ENCODE measurements at places on chromosomes 11 and 22. TPM values are rescaled to one million over a fixed set of nuclear protein-coding genes. Genes with fewer than 3 reads are reported as not detected.

GRCh38 chr11:65498042-65498726 lies 661 bp upstream of the MALAT1 start:
- DNase-seq, result no peak

DNA sequence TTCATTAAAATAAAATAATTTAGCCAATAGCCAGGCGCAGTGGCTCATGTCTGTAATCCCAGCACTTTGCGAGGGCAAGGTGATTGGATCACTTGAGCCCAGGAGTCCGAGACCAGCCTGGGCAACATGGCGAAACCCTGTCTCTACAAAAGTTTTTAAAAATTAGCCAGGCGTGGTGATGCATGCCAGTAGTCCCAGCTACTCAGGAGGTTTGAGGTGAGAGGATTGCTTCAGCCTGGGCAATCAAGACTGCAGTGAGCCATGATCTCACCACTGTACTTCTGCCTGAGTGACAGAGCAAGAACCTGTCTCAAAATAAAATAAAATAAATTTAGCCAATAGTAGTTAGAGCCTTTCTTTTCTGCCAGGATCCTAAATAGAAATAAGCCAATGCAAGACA lies 12.2 kb downstream of the HPS5 start:
- no peak for DNase-seq

- no peak for DNase-seq
Observed at GRCh38 chr11:3815845-3816244, 7.5 kb downstream of the PGAP2 start.

DNA sequence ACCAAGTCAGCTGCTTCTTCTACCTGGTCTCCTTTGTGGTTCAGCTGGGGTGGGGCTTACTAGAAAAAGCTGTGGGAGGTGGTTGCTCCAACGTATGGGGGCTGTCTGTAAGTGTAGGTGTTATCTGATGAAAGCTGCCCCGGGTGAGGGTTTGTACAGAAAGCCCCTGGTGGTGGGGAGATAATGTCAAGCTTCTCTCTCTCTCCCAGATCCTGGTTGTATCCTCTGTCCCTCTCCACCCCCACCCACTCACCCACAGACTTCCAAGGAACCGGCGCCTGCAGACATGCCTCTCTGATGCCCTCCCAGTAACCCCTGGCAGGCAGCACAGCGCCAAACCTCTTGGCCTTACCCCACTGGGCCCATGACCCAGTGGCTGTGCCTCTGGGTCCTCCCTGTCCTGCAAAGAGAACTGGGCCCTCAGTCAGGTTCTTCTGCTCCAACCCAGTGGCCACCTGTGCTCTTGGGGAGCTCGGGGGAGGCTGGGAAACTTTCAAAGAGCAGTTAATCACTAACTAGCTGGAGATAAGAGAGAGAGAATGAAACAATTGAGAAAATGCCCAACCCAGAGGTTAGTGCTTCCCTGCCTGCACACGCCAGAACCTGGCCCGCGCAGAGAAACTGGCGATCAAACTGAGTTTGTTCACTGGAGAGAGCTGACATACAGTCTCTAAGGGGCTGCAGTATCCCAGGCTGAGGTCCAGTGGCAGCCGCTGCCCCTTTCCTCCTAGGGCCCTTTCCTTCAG lies 20.4 kb upstream of the EHF start:
- DNase-seq, result no peak

DNA sequence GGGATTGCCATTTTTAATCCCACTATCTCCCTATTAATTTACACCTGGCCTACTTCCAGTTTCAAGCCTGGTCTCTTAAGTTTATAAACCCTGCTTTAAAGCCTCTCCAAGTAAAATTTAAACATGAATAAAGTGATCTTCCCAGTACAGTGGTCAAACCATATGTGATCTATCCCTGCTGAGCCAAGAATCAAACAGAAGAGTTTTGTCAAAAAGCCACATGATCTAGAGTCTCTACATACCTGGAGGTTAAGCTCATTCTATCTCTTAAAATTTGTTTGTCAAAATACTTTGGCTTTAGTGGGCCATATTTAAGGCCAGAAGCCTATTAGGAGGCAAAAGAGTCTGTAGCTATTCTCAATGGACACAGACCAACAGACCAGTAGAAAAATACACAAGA lies 42.9 kb upstream of the DDI1 start:
- no peak for DNase-seq

Gene ENTHD1
- total RNA-seq, result not detected

Gene XKR3
- 0.16 TPM for total RNA-seq

Gene BRSK2
- 0.66 TPM for total RNA-seq
